ENCODE measurements at places on chromosomes 6 and 20.

DNA sequence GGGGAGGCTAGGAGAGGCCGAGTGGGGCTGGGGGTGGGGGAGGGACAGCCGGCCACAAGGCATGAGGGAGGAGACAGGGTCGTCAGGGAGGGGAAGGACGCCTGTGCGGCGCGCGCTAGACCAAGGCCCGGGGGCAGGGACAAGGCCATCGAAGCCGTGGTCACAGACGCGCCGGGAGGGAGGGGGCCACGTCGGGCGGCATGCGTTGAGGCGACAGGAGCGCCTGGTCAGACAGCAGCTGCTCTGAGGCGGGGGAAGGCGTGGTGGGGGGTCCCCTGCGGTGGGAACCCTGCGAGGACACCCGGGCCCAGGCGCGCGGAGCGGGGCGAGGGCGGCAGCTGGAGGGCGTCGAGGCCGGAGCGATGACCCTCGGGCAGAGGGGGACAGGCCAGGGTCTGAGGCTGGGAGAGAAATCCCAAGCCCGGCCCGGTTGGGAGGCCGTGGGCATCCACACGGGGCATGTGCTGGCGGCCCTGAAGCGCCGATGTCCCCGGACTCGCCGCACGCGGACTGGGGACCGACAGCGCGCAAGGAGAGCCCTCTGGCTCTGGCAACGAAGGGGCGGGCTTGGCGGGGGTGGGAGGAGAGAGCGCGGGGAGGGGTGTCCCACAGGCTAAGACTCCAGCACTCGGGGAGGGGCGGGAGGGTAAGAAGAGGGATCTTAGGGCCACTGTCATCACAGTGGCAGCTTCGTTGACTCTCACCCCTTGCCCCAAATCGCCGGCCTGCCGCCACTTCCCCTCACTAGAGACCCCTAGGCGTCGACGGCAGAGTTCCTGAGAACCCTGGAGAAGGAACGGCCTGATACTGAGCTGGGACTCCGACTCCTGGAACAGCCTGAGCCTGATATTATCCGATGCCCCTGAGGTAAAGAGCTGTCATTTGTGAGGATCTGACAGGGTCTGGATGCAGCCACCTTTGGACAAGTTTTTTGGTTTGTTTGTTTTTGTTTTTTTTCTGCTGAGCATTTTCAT lies 5.0 kb downstream of the TMEM239 start:
- DNase-seq = no peak

DNA sequence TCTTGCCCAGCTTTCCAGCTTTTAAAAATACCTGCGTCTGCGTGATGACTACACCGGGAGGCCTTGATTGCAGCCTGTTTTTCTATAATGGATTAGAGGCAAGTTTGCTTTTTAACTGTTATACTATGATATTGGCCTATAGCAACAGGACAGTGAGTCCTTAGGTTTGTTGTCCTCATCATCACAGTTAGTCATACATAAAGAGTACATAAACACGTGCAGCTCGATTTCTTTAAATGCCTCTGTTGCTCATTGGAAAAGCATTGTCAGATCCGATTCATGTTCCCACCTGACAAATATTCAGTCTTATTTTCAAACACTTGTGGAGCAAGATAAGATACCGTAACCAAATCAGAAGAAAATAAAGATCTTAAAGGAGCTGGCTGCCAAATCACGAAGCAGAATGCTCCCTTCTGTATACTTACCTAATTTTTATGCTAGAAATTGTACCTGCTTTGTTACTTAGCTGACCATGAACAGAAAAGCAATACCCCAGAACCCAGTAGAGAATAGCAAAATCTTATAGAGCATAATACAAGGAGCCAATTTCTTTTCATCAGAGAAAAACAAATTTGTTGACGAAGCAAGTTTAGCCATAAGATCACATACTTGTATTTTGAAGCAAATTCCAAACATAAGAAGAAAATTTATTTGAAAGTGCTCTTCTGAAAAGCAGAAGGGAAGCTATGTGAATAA lies 100.4 kb downstream of the TMEM200A start:
- DNase-seq = no peak

DNA sequence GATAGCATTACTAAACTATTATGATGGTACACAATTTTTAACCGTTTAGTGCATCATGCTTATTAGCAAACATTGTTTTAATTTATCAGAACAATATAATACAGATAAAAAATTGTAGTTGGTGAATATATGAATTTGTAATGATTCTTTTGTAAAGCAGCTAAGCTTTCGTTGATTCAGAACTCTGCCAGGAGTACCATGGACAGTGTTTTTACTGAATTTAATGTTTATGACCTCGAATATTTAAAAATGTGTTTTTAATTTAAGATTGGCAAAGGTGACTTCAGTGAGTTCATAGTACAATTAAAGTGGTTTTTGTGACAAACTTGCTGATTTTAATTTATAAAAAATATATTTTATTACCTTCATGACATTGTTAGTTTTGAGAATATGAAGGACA lies 10.0 kb downstream of the AFDN start:
- DNase-seq = no peak

GRCh38 chr6:89412071-89413005 lies at the start of gene RRAGD:
Gene RRAGD, minus strand, starts transcription at chr6:89412273. Its CDS starts 280 bp downstream, at chr6:89411993.
- DNase-seq = peak; percentile 22

DNA sequence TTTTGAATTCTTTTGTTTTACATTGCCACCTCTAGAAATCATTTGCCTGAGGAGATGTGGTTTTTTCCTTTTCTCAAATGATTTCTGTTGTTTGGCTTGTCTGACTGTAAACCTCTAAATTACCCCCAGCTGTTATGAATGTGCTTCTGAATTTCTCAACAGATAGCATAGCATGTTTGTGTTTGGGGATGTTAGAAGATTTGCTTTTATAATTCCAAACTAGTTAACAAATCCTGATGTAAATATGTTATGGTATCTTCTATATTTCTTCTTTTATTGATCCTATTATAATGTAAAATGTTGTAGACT lies 31.6 kb upstream of the EZR start:
- DNase-seq = no peak

DNA sequence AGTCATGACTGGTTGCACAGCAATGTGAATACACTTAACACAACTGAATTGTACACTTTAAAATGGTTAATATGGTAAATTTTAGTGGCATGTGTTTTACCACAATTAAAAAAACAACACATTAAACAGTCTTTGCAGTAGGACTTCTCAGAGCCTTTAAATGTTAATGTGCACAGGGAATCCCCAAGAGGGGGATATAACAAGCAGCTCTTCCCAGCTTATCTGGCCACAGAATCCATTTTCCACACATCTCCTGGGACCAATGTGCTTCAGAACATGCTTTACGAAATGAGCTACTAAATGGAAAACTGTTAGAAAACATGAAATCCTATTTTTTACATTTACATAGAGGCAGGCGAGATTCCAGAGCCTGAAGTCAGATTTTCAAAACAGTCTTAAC lies 44.4 kb downstream of the FYN start:
- DNase-seq = no peak

DNA sequence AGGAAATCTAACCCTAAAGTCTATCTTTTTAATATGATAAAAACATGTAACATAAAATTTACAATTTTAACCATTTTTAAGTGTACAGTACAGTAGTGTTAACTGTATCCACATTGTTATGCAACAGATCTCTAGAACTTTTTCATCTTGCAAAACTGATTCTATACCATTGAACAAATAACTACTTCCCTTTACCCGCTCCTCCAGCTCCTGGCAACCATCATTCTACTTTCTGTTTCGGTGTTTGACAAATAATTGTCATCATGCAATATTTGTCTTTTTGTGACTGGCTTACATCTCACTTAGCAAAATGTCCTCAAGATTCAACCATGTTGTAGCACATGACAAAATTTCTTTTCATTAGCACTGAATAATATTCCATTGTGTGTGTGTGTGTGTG lies 203.2 kb downstream of the SIM1 start:
- no peak for DNase-seq

DNA sequence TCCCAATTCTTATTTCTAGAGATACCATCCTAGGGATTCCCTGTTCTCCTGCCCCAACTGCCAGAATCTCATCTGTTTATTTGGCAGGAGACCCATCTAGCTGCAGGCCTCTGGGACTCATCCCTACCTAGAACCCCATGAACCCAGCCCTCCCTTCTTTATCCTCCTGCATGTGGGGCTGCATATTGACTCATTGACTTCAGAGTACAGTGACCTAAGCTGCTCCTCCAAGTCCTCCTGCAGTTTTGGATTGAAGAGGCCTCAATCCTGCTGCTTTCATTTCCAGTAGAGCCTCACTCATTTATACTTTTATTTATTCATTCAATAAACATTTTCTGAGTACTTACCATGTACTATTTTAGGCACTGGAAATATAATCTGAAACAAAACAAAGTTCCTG lies 11.6 kb downstream of the TMEM200A start:
- no peak for DNase-seq

GRCh38 chr6:161917645-161918044 lies 643.8 kb upstream of the AGPAT4 start:
- no peak for DNase-seq

GRCh38 chr20:20894753-20895152 lies 182.3 kb upstream of the RALGAPA2 start:
- DNase-seq = no peak

DNA sequence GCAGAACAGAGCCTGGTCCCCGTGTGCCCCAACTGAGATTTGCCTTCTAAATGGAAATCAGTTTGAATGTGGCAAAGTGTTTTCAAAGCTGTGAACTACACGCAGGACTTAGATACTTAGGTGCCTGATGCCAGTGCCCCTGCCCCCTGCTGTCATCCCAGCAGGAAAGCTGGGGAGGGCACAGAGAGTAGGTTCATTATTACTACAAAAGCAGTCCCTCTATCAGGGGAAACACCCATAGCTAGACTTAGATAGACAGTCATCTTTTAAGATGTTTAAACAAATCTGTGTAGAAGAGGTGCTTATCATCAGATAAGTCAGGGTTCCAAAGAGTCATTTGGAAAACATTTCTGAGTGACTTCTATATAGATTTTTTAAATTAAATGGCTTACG lies 155.0 kb upstream of the SNX9 start:
- no peak for DNase-seq

GRCh38 chr20:58619864-58620431 lies 31.1 kb upstream of the STX16 start:
- no peak for DNase-seq

- no peak for DNase-seq
These were observed 19.3 kb downstream of the TOP1 start for GRCh38 chr20:41047975-41048305.

All from DMS 273 treated with DMSO at 0.1 percent for 48 hours (cell line).